ENCODE measurements at places on chromosomes 12 and 14.
A peak's percentile ranks its signal among the peaks of the same experiment; 100 is the strongest.

DNA sequence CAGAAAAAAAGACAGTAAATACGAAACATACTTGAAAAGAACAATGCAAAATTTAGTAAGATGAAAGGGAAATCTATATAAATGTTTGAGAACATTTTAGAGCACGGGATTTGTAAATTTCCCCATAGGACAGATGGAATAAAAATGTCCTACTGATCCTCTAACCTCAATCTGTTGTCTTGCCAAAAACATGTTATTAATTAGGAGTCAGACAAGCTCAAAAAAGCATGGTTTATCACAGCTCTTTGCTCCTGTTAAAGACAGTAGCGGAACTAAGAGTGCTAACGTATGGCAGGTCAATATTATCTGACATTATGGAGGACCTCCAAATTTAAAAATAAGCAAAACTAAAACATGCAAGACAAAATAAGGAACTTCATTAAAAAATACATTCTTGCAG lies 12.9 kb downstream of the GMFB start:
- DNase-seq: no peak

GRCh38 chr12:31366104-31366621 lies 40.2 kb upstream of the SINHCAF start:
- DNase-seq: no peak

DNA sequence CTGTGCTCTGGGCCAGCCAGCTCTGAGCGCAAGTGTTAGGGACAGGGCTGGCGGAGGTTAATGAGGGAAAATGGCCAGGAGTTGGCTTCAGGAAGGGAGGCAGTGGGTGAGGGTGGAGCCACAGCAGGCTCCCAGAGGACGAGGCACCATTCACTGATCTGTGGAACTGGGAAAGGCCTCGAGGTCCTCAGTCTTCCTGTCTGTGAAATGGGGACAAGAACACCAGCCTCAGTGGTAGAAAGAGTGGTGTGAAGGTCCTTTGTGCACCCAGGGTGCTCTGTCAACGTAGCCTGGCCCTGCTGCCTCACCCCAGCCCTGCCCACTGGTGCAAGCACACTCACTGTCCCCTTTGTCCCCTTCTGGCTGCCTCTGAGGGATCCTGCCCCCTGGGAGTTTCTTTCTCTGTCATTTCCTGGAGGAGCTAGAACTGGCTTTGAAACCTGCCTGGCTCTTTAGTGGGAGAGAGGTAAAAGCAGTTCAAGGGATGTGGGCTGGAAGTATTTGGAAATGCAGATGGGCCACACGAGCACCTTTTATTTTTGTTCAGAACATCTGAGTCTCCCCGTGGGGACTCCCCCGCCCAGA lies 25.0 kb downstream of the SYNDIG1L start:
- DNase-seq: no peak

GRCh38 chr12:88266806-88267360 lies 124.8 kb downstream of the TMTC3 start:
- DNase-seq: no peak

DNA sequence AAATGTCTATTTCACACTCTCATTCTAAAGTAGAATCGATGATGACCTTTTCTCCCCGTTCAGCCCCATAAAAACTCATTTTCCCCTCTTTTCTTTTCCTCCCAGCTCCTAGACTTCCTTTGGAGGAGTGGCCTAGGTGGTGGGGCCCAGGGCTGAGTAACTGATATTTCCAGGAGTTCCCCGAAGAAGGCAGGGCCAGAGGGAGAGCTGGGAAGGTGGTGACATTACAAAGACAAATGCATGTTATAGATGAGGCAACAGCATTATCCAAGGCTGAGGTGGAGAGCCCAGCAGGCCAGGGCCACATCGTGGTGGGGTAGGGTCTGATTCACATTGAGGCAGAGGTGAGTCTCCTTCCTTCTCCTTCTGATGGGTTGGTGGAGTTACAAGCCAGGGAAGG lies 22.2 kb upstream of the HDAC7 start:
- no peak for DNase-seq

DNA sequence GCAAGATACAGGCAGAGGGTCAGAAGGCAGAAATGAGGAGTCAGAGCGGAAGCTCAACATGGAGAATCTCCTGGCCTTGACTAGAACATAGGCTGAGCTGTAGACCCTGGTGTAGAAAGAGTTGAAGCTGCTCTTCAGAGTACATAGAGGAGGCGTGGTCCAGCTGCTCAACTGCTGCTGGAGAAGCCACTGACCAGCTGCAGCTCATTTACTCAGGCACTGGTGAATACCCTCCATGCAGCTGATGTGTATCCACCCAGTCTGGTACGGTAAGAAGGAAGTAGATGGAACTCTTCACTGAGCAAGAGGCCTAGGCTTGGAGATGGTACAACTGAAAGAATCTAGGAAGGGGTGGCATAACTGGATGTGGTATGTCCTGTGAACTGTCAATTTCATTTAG lies 148.8 kb upstream of the DHRS4 start:
- no peak for DNase-seq

DNA sequence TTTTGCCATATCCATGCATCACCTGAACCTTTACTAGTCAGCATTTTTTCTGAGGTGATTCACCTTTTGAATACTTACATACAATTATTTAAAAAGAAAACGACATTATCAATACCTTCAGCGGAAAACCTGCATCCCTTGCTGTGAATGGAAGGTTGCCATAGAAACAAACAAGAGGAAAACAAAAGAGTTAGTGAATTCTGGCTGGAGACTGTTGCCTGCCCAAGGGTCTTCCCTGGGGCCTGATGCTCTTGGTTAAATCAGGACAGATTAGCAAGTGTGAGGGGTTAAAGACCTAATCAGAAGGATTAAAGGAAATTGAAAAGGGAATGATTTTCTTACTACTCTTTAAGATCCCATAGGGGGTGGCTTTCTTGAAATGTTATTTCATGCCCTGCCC lies 96.0 kb upstream of the WSCD2 start:
- no peak for DNase-seq

DNA sequence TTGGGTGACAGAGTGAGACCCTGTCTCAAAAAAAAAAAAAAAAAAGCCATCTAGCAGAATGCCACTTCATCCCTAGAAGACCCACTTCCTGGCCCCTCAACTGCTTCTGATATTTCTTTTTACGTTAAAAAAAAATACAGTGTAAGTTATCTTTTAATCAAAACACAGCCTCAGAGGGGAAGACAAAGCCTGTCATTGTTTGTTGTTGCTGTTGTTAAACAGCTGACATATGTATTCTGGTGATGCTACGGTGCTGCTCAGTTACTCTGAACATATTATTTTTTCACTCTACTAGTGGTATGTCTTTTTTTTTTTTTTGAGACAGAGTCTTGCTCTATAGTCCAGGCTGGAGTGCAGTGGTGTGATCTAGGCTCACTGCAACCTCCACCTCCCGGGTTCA lies 75.4 kb downstream of the PAPLN start:
- no peak for DNase-seq

GRCh38 chr14:92986254-92987147 lies 63.6 kb downstream of the CHGA start:
- no peak for DNase-seq

GRCh38 chr12:121722511-121722910 lies 10.0 kb downstream of the TMEM120B start:
- DNase-seq: no peak

DNA sequence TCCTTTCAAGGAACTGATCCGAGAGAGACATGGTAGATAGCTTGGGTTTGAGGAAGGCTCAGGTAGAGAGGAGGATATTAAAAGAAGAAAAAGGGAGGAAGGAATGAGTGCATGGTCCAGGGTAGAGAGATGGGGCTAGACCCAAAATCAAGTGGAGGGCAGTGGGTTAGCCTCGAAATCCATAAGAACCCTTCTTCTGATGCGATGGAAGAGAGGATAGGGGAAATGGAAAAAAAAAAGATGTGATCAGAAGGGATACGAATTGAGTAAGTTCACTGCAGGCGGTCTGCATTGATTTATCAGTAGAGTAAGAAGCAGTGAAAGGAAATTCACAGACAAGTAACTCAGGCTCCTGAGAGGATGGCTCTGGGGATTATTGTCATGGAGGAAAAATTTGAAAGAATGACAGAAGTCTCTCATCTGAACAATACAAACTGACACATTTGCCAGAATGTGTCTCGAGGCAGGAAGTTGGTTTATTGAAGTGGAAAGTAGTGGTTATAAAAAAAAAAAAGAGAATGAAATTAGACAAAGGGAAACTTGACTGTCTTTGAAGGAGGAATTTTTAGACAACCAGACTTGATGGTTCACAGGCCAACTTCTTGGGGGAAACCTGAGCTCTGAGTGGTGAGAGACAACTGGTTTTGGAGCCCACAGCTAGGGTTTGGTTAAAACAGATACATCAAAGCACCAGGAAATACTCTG lies 10.2 kb downstream of the PPFIBP1 start:
- DNase-seq: peak; percentile 39

DNA sequence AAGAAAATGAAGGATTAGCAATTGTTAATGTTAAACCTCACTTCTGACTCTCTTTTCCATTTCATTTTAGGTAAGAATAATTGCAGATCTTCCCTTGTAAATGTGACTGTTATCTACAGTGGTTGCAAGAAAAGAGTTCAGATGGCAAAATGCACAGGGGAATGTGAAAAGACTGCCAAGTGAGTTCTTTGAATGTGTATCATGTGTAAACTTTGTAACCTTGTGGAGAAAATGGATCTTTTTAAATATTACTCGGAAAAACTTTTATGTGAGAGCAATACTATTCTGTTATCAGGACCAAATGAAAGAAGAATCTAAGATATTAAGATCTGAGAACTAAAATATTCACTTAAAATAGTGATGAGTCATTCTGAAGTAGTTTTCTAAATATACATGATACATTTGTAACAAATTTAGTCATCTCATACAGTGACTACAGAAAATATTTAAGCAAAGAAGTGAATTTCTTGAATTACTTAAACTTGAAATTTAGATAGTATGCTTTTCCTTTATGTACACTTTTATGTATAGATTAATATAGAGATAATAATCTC lies 122.5 kb upstream of the CNTN1 start:
- DNase-seq: no peak

DNA sequence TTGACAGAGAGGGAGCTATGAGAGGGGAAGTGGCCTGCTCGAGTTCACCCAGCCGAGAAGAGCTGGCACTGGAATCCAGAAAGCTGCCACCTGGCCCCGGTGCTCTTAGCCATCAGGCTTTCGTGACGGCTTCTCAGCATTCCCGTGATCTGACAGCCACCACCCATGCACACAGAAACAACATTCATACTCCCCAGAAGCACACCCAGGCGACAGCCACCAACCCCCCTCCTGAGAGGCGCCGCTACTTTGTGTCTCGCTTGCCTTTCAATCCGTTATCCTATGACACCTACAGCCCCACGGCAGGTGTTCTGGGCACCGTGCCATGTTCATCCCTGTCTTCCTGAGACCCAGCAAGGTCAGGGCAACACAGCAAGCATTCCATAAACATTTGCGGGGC lies 31.4 kb downstream of the PSMC1 start:
- no peak for DNase-seq

DNA sequence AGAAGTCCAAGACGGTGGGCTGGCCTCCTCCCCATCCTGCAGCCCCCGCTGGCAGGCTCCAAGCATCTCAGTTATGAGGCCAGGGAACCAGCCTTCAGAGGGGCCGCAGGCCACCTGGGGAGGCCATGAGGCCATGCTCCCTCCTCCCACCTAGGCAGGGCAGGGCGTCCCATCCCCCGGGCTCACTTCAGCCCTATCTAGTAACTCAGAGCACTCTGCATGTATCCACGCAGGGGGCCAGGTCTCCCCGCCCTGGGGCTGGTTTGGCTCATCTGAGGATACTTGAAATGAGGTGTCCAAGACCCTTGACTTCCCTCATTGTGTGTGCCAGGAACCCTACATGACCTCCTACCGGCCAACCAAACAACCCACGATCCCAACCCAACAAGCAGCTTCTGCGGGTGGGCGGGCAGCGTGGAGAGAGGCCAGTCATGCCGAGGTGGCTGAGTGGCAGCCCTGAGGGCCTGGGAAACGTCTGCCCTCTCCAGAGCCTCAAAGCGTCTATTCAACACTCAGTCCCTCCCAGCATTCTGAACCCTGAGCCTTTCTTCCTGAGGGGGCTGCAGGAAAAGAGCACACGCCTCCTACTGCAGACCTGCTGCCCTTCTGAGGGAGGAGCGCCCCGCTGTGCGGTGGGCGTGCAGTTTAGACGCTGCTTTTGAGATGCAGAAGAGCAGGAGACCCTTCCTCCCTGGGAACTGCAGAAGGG lies 16.8 kb downstream of the ISCA2 start:
- no peak for DNase-seq

DNA sequence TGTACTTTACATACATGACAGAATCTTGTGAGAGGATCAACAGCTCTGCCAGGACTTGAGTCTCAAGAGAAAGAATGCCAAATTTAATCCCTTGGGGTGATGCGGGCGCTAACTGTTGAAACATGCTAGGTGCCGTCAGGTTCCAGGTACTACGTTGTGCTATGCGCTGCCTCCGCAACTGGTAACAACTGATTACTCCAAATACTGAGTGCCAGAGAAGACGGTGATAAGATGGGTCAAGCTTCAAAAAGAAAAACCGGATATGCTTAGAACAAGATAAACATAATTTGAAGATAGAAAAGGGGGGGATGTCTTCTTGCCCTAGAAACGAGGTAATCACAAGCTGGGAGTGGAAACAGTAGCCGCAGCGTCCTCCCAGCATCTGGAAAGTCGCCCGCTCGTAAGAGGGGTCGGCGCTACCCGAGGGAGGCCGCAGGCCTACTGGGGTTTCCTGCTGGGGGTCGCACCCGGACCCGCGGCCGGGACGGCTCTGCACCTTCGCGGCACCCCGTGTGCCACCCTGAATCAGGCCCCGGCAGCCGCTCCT lies 678 bp downstream of the ZBTB25 start:
- no peak for DNase-seq

- no peak for DNase-seq
Measured at GRCh38 chr12:62730649-62731048, 204.3 kb downstream of the PPM1H start.

DNA sequence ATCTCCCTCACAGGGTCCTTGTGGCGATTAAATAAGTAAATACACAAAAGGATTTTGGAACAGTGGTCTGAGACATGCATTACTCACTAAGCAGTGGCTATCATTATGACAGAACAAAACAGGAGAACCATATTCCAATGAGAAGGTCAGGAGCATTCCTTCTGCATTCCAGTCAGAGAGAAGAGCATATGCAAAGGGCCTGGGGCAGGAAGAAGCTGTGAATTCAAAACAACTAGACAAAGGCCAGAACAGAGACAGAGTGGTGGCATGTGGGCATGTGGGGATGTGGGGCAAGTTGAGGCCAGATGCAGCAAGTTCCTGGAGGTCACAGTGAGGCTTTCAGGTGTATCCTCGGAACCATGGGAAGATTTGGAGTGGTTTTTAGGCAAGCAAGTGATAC lies 70.1 kb upstream of the VRK1 start:
- no peak for DNase-seq

GRCh38 chr12:93174048-93174447 lies 203.7 kb upstream of the NUDT4 start:
- no peak for DNase-seq
